ENCODE measurements at places on chromosomes 6 and 20. TPM values are rescaled to one million over a fixed set of nuclear protein-coding genes. Genes with fewer than 3 reads are reported as not detected.

DNA sequence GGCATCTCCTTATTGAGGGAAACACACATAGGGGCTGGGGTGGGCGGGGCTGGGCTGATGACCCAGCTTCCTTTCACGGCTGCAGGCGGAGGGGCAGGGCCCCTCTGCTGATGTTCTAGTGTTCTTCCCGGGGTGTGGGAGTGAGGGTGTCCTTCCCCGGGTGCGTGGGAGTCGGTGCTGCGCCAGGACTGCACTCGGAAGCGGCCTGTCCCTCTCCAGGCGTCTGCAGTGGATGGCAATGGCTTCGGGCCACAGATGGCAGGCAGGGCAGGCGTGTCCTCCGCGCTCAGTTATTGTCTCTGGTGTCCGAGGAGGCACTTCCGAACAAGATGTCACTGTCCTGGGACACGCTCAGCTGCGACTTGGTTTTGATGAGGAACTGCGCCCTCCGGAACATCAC lies 19.2 kb downstream of the KCNG1 start:
- DNase-seq, result no peak

- no peak for DNase-seq
These were observed 622.3 kb downstream of the PTPRT start for GRCh38 chr20:42567409-42567808.

GRCh38 chr6:558959-559358 lies 97.9 kb downstream of the HUS1B start:
- DNase-seq, result no peak

DNA sequence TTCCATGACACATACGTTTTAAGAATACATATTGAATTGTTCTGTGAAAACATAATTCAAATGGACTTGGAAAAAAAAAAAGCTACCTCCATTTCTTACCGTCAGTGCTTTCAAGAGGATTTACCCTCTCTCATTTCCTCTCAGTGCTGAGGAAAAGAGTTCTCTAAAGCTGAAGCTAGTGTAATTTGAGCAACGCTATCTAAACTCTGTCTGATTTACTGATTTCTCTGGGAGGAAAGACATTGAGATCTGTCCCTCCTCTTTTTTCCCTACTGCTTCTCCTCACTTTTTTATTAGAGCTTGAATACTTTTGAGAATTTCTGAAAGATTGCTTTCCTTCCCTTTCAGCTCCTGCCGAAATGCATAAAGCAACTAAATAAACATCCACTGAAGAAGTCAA lies 41.2 kb upstream of the GRIK2 start:
- no peak for DNase-seq

- DNase-seq, result no peak
These were observed 88.6 kb downstream of the SCP2D1 start for GRCh38 chr20:18901980-18902737.

- no peak for DNase-seq
These were observed 971.3 kb upstream of the DEFB115 start for GRCh38 chr20:30286157-30286556.

- DNase-seq, result no peak
These were observed 255.5 kb upstream of the NRSN1 start for GRCh38 chr6:23870496-23870895.

NRSN1 gene
- polyA plus RNA-seq, result 0.22 TPM

SYCP2 gene
- 7.9 TPM for polyA plus RNA-seq

DNA sequence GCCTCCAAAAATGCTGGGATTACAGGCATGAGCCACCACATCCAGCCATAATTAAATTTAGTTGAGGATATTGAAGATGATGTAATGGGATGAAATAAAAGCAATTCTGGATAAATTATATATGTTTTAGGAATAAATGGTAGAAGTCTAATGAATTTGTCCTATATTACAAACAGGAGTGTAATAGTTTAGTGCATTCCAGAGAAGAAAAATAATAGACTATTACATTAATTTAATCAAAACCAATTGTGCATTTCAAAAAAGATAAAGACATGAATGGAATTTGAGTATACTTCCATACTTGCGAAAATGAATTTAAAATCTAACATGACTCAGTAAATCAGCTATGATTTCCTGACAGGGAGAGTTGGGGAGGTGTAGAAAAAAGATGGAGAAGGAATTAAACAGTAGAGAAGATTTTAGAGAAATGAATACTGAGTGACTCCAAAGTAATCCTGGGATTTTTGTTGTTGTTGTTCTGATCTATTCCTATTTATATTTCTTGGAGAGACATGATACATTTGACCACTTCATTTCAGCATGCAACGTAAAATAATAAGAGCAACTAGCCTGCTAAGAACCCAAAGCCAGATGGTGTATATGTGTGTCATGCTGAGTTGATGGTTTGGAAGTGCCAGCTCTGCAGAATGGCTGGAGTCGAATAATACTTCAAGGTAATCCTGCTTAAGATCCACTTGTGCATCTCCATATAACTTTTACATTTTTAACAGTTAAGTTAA lies 67.4 kb downstream of the AIG1 start:
- no peak for DNase-seq

C6orf163 gene
- polyA plus RNA-seq, result 5.7 TPM

- DNase-seq, result no peak
These were observed 54.1 kb downstream of the SNX9 start for GRCh38 chr6:157877149-157877548.

DNA sequence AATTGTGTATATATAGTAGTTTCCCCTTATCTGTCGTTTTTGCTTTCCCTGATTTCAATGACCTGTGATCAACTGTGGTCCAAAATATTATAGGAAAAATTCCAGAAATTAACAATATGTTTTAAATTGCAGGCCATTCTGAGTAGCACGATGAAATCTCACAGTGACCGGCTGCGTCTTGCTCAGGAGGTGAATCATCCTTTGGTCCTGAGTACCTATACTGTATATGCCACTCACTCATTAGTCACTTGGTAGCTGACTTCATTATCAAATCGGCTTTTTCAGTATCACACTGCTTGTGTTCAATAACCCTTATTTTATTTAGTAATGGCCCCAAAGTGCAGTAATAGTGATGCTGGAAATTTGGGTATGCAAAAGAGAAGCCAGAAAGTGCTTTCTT lies 728.3 kb upstream of the EYS start:
- DNase-seq, result no peak

DNA sequence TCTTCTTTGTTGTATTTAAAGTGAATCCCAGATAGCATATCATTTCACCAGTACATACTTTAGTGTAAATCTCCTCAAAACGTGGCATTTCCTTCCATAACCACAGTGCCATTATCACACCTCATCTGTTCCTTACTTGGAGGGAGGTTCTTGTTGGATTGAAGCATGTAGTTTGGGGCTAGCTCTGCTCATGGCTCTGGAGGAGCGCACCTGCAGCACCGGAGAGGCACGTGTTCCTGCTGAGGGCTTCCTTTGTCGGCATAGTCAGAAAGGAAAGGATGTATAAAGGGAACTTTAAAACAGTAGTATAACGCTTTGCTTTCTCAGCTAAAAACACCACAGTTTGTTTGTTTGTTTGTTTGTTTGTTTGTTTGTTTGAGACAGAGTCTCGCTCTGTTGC lies 121.7 kb upstream of the TMEM181 start:
- no peak for DNase-seq

PHACTR2 gene
- 29.4 TPM for polyA plus RNA-seq

CST5 gene
- not detected for polyA plus RNA-seq

PEDS1 gene
- 26.5 TPM for polyA plus RNA-seq

- no peak for DNase-seq
These were observed 113.2 kb downstream of the GPX5 start for GRCh38 chr6:28638787-28639430.

DNA sequence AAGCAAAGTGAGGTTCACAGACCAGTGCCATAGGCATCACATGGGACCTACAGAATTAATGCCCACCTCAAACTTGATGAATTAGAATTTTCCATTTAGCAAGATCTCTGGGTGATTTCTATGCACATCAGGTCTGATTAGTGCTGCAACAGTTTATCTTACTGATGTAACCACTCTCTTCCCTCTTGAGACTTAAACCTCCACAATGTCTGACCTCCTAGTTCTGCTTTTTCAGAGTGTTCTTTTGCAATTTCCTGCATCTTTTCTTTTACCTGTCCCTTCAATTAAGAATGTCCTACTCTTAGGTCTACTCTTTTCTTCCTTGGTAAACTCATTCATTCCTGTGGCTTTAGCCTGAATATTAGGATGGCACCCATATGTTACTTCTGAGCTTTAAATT lies 615.3 kb downstream of the TFAP2A start:
- no peak for DNase-seq

DNA sequence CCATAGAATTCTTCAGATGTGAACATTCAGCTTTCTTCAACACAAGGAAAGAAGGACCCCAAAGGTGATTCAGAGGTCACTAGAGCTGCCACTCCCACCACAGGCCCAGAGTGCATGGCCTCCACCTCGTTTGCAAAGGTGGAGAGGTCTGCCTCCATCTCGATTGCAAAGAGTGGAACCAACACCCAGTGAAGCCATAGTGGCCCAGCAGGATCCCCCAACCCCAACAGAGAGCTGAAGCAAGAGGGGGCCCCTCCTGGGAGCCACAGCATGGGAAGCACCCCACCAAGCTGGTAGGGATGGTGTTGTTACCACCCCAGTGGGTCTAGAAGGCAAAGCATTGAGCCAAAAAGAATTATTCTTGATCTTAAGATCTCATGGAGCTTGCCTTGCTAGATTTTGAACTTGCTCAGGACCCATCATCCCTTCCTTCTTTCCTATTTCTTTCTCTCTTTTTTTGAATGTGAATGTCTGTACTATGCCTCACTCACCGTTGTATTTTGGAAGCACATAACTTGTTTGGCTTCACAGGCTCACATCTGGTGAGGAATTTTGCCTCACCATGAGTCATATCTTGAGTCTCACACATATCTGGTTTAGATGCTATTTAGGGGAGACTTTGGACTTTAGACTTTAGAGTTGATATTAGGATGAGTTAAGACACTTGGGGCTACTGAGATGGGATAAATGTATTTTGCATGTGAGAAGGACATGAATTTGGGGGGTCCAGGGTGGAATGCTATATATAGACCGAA lies 119.2 kb downstream of the ANKRD60 start:
- DNase-seq, result no peak

DNA sequence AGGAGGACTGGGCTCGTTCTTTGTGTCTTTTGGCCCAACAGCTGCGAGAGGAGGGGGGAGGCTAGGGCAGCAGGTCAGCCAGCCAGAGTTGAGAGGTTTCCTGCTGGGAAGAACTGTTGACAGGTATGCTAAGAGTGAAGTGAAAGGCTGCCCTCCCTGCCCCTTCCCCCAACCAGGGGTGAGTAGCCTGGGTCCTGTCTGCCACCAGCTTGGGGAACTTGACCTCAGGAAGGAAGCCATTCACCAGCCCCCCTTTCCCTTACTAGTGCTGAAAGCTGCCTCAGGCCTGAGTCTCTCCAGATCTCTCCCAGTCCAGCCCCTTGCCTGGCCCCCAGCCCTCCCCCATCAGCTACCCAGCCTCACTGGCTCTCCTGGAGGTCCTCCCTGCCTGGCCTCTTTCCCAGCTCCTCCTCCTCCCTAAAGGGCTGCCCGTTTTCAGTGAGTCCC lies 20.7 kb upstream of the ZNF76 start:
- DNase-seq, result no peak

DEFB127 gene
- not detected for polyA plus RNA-seq

- DNase-seq, result no peak
These were observed 42.2 kb downstream of the ZHX3 start for GRCh38 chr20:41275301-41275731.

DNA sequence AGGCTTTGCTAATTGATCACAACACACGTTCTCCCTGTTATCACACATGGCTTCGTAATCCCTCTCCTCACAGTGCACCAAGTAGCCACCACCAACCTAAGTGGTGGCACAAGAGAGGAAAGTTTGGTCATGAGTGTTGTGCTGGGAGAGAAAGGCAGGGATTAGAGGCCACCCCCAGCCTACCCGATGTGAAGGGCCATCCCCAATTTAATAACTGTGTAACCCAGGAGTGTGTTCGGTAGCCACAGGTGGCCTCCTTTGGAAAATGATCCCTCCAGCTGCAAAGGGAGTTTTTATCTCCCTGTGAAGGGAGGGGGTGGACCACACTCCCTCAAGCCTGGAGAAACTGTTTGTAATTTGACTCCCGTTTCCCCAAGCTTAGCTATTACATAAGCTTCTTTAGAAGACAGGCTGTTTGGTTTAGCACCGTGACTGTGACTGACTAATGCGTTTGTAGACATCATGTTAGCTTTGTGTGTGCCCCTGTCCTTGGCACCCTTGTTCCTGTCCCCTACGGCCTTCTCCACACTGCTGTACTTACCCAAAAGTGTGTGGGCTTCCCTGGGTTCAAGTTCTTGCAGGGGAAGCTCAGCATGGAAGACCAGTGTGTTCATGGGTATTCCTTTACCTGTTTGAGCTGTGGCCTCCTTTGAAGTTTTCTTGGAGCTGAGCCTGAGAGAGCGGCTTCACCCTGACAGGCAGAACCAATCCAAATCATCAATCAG lies 20.6 kb downstream of the PPP1R16B start:
- no peak for DNase-seq

TPMT gene
- 13.7 TPM for polyA plus RNA-seq

ANKRD6 gene
- 48.3 TPM for polyA plus RNA-seq

DNA sequence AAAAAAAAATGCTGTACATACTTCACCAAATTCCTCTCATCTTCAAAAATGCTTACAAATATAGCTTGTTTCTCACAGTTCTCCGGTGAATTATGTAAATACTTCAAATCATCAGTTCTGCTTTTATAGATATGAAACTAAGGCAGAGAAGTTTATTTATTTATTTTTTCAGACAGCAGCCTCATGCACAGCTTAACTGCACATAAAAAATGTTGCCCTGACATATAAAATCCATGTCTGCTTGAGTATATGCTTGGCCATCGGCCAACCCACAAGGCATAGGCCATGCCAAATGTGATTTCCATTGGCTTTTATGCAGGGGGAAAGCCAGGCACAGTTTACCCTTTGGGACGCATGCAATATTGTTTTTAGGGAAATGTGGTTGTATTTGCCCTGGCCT lies 57.3 kb upstream of the PHACTR2 start:
- DNase-seq, result no peak

PNLDC1 gene
- 0.17 TPM for polyA plus RNA-seq

TCP11 gene
- polyA plus RNA-seq, result 1.5 TPM

- no peak for DNase-seq
These were observed 125.5 kb downstream of the IPCEF1 start for GRCh38 chr6:154230910-154231595.
